Activated naive CD4-positive, alpha-beta T cell treated with Interleukin-2 at 50 U/mL for 16 hours (primary cell): ENCODE measurements at places on chromosomes 6 and 20.

DNA sequence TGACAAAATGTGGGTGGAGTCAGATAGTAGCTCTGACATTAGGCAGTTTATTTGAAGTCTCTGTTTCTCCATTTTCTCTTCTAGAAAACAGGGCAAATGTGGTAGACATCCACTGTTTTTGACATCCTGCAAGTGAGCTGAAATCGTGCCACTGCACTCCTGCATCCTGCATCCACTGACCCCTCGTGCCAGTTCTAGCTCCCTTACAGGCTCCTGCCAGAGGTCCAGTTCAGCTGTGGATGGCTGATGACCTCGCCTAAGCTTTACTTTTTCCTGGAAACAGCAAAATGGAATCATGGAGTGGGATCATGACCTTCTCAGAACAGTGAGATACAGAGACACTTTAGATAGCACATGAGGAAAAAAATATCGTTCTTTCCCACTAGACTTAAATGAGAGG lies 58.5 kb downstream of the TULP4 start:
- no peak for DNase-seq

DNA sequence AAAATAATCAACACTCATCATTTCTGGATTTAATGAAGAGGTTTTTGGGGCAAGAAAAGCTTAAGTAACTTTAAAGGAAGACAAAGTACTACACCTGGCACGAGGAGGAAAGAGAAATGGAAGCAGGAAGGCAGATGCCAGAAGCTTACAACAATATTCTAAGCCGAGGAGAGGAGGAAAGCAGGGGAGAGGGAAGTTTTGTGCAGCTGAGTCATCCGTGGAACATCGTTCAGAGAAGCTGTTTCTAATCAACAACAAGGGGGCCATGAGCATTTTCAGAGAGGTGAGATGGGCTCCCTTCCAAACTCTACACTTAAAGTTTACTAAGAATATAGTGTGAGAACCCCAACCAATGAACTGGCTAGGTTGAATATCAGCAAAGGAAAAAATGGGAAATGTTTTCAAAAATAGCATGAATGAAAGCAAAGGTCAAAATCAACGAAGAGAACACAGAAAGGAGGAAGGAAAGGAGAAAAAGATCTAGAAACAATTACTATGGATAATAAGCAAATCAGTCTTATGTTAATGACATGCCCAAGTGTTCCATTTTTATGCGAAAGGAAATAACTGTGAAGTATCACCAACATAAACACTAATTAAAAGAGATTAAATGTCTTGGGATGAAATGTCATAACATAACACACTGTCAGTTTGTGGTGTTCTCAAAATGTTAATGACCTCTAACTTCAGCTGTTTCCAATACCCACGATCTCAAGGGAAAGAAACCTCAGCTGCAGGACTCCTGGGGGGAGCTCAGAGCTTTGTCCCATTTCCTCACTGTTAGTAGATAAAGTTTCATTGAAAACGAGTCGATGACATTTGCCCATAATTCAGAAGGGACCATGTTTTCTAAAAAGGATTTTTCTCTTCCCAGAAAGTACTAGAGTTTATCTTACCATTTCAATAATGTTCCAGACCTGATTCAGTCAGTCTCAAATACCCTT lies 203.4 kb upstream of the STXBP5 start:
- no peak for DNase-seq

DNA sequence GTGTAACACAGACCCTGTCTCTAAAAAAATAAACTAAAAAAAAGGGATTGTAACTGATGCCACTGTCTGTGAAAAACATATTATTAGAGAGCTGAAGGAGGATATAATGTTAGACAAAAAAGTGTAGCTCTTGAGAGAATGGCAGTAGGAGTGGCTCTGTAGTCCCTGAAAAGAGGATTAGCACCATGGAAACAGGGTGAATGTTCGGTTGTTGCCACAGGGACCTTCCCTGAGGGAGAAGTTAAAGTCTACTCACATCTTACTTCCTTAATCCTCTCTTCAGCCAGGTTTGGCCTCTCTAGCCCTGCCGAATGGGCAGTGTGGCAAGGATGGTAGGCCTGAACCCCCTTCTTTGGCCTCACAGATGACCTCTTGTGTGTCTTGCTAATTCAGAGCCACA lies 12.1 kb downstream of the SCAND1 start:
- no peak for DNase-seq

- DNase-seq, result no peak
These were observed 53.9 kb downstream of the FAM50B start for GRCh38 chr6:3902871-3903648.

- no peak for DNase-seq
These were observed 152.9 kb upstream of the MAP3K7 start for GRCh38 chr6:90739802-90740201.

DNA sequence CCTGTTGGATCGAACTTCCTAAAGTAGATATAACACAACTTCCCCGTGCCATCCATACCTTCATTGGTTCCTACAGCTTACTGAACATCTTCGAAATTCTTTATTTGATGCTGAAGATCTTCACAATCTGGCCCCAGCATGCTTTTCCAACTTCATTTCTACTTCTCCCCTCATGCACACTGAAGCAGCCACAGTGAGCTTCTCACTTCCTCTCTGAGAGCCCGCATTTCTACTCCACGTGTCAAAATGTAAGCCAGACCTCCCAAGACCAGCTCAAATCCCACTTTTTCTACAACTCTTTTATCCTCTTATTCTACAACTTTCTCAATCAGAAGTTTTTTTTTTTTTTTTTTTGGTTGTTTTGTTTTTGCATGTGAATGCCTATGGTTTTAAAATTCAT lies 254.7 kb downstream of the GMPR start:
- DNase-seq, result no peak
